ENCODE measurements at places on chromosomes 3 and 15.

DNA sequence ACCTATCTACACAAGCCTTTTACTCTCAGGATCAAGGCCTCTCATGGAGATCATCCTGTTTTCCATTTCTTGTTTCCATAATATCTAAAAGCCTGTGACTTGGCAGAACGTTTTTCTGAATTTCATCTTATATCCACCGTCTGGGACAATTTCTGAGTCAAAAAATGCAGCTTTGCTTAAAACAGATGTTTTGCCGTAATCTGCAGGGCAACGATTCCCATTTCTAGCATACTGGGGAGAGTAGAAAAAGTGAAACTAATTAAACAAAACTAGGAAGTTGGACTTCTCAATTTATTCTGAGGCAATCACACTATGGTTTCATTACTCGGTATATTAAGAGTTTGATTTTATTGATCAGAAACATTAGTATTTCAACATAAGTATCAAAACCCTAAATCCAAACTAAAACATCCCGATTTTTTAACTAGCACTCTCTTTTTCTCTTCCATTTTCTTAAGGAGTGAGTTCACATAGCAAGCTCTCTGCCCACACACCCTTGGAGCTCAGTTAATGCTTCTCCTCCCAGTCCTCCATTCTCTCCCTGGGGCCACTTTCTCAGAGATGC lies 33.6 kb downstream of the SPATA12 start:
- DNase-seq: peak; percentile 30

DNA sequence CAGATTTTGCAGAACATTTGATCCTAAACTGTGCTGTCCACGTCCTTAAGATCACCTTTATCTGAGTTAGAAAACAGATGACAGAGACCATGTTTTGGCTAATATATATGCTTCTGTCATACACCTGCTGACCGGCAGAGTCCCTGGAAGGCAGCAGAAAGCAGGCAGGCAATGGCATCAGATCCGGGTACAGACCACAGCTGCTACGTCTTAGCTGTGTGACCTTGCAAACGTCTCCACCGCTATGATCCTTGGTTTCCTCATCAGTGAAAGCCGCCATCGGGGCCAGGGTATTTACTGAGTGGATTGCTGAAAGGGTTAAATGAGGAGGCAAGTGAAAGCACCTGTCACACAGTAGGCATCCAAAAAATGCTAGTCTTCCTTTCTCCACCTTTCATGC lies 72.1 kb downstream of the ABTB1 start:
- DNase-seq: no peak

- DNase-seq: no peak
Observed at GRCh38 chr3:141103503-141103902, 52.4 kb downstream of the SPSB4 start.

DNA sequence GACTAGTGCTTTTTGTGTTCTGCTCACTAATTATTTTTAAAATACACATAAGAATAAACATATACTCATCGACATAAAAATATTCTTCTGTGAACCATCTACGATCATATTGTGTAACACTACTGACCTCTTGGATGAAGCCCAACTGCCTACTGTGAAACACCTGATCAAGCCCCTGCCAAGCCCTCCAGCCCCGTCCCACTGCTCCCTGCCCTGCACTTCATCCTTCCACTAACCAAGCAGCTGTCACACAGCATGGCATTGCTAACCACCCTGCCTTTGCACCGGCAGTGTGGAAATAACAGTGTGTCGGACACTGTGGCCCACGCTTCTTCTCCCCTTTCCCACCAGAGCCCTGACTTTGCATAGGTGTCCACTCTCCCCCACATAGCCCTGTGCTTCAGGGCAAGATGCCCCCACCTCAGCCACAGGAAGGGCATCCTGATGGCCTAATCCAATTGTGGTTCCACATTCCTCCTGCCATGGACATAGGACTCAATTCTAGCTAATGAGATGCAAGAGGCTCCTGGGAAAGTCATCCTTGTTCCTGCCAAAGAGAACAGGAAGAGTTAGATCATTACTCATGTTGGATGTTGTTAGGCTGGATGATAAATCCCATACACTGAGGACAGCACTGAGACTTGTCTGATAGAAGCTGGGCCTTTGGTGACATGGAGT lies 35.0 kb upstream of the ARID3B start:
- DNase-seq: peak; percentile 56

GRCh38 chr3:15997274-15997943 lies 177.1 kb upstream of the GALNT15 start:
- no peak for DNase-seq

DNA sequence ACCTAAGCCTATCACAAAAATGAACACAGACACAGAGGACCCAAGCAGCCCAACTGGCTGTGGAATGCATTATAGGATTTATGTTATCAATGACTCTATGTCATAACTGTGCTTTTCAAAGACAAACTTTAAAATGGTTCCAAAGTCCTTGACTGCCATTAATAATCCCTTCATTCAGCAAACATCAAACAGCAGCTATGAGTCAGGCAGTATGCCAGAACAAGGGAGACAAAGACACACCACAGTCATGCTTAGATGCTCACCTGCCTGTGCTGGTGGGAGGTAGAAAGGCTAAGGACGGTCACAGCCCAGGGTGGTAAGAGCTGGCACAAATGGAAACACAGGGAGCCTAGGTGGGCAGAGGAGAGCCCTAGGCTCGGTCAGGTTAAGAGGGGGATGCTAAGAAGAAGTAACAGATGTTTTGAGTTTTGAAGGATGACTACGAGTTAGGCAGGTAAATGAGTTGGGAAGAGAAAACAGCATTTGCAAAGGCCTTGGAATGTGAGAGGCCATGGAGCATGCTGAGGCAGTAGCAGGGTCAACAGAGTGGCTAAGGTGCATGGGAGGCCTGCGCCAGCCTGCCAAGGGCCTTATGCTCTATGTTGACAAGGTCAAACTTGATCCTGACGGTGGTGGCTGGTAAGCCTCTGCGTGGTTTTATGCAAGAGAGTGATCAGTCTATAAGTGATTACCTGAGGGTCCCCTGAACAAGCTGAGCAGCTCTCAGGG lies 23.0 kb downstream of the NMNAT3 start:
- DNase-seq: no peak

- DNase-seq: no peak
Observed at GRCh38 chr3:8734137-8734878, 706 bp downstream of the CAV3 start.

DNA sequence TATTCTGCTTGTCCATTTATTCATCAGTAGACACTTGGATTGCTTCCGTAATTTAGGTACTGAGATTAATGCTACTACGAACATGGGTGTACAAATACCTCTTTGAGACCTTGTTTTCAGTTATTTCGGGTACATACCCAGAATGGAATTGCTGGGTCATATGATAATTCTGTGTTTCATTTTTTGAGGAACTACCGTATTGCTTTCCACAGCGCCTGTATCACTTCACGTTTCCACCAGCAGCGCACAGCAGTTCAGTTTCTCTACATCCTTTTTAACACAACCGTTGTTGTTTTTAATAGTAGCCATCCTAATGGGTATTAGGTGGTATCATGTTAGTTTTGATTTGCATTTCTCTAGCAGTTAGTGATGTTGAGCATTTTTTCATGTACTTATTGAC lies 9.5 kb downstream of the PAK2 start:
- no peak for DNase-seq

- DNase-seq: no peak
Observed at GRCh38 chr3:48434591-48435222, 4.8 kb upstream of the PLXNB1 start.

DNA sequence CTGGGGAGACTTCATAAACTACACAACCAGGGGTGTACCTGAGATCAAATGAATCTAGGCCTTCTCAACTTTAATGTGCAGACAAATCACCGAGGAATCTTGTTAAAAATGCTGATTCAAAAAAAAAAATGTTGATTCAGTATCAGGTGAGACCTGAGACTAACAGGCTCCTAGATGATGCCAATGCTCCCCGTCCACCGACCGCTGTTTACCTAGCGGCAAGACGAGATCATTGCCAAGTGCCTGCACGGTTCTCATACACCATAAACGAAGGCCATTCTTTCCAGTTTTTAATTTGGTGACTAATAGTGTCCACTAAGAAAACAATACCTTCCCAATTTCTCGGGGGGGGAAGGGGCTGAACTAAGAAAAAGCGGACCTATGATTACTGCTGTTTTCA lies 2.5 kb upstream of the FSIP1 start:
- DNase-seq: no peak

- DNase-seq: no peak
Observed at GRCh38 chr3:195411836-195412235, 31.0 kb downstream of the ACAP2 start.

All from foreskin fibroblast (primary cell).